Activated CD4-positive, alpha-beta T cell treated with anti-CD3 and anti-CD28 coated beads for 24 hours (primary cell): ENCODE measurements at places on chromosomes 2 and 18.
A peak's percentile ranks its signal among the peaks of the same experiment; 100 is the strongest.

GRCh38 chr2:199716807-199717586 lies 134.0 kb downstream of the FTCDNL1 start:
- DNase-seq = no peak

DNA sequence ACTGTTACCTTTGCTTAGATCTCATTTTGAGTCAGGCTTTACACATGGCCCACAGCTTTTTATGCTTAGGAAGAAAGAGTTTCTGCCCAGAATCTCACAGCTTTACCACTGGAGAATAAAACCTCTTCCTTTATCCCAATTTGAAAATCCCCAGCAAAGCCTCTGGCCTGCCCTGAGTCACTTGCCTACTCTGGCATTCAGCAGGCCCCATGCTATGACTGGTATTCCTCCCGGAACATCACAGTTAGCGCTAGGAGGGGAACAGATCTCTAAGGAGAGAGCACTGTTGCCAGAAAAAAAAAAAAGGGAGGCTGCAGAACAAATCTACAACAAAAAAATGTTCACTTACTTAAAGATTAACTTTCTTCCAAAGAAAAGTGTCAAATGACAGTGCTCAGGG lies 152.9 kb upstream of the DNMT3A start:
- no peak for DNase-seq

DNA sequence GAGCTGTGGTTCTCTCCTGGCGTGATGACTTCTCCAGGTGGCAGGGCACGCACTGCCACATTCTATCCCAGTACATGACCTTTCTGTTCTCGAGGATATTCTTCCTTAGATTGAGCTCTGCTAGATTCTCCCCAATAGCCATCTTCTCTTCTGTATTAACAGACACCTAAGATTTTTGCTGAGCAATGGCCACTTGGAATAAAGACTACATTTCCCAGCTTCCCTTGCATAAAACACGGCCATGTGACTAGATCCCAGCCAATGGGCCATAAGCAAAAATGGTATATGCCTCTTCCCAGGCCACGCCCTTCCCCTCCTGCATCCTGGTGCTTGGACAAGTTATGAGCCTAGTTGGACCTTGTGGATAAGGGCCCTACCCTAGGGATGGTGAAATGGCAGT lies 82.1 kb downstream of the EIF2AK3 start:
- DNase-seq = no peak

GRCh38 chr2:62744603-62745002 lies 39.1 kb downstream of the EHBP1 start:
- no peak for DNase-seq

- DNase-seq = no peak
Measured at GRCh38 chr2:187206071-187206470, 242.0 kb downstream of the CALCRL start.

DNA sequence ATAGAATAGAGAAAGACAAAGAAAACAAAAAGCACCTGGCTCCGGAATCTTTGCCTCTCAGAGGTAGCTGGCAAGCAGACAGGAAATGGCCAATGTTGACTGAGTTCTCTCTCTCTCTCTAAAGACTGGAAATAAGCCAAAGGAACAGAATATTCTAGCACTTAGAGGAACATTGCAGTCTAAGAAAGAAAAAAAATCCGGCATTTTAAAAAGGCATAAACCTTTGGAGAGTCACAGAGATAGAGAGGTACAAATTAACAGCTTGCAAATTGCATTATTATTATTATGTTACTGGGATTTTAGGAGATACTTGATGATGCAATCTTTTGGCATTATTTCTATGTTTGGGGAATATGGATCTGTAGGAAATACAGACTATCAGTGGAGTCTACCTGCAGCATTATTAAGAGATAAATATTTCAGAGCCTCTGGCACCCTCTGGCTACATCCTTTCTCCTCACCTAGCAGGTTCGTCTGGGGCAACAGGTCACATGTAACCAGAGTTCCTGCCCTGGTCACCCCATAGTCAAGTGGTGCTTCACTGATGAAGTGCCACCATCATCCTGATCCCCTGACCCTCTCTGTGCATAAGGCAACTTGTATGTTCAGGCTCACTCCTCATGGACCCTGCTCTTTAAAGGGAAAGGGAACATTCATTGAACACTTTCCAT lies 318.9 kb upstream of the ACVR2A start:
- no peak for DNase-seq

DNA sequence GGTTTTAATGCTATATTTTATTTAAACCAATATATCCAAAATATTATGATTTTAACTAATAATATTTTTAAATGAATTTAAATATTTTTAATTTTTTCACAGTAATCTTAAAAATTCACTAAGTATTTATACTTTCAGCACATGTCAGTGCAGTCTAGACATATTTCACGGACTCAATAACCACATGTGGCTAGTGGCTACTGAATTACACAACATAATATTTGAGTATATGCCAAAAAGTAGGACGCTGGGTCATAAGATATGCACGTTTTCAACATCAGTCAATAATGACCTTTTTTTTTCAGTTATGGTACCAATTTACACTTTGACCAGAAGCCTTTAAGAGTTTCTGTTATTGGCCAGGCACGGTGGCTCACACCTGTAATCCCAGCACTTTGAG lies 117.7 kb downstream of the GFPT1 start:
- no peak for DNase-seq

DNA sequence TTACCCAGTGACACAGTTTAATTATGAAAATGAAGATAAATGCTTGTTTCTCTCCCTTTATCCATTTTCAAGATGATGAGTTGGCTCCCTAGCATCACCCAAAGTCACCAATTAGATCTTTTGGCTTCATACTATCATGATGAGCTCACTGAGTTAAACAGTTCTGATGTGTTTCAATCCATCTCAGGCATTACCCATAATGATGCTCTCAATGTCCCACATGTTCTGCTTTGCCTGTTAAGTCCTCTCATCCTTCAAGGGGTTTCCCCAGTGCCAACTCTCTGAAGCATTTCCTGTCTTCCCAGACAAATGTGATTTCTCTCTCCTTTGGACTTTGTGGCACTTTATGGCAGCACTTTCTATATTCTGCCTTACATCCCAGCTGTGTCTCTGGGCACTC lies 92.6 kb downstream of the EPB41L3 start:
- DNase-seq = no peak

- peak; percentile 40 for DNase-seq
Measured at GRCh38 chr2:181456660-181457120, 496 bp upstream of the ITGA4 start.

- no peak for DNase-seq
Measured at GRCh38 chr2:201980946-201981345, 52.7 kb upstream of the FZD7 start.

GRCh38 chr2:73008766-73009135 lies 62.8 kb downstream of the SFXN5 start:
- DNase-seq = no peak

GRCh38 chr2:151945186-151945585 lies 117.0 kb upstream of the ARL5A start:
- no peak for DNase-seq

DNA sequence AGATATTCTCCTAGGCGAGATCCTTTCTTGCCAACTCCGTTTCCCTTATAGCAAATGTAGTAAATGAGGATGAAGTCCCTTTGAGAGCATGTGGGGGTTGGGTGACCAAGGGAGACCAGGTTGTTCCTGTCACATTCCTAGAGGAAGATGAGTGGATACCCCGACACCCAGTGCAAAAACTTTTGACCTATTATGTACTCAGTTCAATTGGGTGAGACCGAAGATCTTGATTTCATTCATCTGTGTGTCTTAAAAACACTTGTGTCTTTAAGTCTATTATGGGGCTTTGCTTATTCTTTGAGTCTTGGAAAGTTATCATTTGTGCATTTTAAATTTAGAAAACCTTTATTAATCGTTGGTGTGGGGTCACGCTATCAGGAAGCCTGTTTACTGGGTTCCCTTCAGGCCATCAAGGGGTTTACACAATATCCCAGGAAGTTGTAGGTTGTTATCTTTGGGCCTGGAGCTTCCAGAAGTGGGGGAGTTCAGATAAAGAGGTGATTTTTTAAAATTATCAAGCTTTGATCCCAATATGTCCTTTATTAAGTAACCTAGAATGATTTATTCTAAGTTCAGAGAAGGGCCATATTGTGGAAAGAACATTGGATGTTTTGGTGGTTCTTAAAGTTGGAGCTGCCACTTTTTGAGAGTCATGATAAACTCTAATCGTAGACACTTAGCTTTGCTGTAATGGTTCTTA lies 2.8 kb downstream of the RHOB start:
- DNase-seq = no peak

- no peak for DNase-seq
Measured at GRCh38 chr2:128401680-128402079, 83.0 kb upstream of the HS6ST1 start.

DNA sequence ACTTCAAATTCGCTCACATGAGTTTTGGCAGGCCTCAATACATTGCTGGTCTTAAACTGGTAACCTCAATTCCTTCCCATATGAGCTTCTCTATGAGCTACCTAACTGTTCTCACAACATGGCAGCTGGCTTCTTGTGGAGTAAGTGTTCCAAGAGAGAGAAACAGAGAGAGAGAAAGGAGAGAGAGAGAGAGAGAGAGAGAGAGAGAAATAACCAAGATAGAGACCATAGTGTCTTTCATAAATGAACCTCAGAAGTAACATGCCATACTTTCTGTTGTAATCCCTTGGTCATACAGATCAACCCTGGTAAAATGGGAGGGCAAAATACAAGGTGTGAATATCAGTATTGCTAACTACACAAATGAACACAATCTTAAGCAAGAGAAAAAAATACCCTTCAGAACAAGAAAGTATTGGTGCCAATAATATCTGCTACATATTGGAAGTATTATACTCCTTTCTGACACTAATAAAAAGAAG lies 33.2 kb upstream of the UBE2E3 start:
- DNase-seq = no peak

DNA sequence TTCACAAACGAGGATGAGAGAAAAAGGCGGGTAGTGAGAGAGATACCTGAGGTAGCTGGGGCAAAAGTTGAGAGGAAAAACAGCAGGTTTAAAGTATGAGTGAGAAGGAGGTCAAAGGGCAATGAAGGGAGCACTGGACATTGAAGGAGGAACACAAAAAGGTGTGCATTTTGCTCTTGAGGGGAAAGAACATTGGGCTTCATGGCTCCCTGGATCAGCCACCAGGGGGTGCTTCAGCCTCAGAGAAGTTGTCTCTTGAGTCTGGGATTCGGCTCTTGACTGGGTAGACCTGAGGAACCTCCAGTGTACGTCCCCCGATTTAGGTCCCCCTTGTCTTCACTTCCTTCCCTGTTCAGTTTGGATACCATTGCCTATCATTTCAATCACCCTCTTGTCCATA lies 128.5 kb downstream of the RAPGEF4 start:
- no peak for DNase-seq
